EH (cell line): ENCODE measurements at places on chromosomes 1 and 21.

DNA sequence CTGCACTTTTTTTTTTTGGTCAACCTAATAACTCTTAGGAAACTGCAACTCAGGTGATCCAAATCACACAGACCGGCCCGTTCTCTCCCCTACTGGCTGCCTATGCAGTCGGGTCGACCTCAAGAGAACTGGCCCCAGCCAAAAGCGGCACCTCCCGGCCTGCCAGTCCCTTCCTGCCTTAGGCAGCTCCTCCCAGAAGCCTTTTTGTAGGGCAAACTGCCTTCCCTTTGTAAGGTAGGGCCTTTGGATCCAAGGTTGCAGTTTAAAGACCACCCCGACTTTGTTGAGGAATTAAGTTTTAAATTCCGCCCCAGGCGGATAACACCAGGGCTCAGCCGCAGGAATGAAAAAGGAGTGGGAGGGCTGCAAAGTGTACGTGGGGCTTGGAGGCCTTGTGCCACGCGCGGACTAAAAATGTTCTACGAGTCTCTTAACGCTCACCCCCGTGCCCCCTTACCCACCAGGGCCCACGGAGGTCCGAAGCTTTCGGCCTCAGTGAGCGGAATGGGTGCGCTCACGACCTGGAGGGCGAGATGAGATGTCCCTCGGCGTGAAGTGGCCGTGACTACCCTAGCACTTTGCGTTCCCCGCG, 642 bp upstream of the ST3GAL3 start:
- peak; percentile 35 for DNase-seq

DNA sequence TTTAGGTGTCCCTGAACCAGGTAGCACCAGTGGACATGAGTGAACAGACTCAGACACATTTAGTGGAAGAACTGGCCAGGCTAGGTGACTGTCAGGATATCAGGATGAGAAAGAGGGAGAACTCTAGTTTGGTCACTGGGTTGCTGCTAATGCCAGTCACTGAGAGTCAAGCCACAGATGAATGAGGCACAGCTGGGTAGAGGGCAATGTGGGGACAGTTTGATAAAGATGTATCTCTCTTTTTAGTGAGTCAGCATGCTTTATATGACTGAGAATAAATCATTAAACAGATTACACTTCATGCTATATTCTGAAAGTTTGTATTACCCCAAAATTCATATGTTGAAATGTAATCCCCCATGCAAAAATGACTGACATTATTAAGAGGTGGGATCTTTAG, 87.1 kb downstream of the SELENOF start:
- no peak for DNase-seq

- peak; percentile 16 for DNase-seq
Observed at GRCh38 chr1:31658721-31659120, 14.0 kb upstream of the PEF1 start.

- peak; percentile 62 for DNase-seq
Observed at GRCh38 chr1:38962560-38962959, 20.9 kb upstream of the RHBDL2 start.

- no peak for DNase-seq
Observed at GRCh38 chr21:39079617-39080016, 103.6 kb downstream of the PSMG1 start.

GRCh38 chr1:114328361-114328904, 174.8 kb upstream of the SYT6 start:
- no peak for DNase-seq

DNA sequence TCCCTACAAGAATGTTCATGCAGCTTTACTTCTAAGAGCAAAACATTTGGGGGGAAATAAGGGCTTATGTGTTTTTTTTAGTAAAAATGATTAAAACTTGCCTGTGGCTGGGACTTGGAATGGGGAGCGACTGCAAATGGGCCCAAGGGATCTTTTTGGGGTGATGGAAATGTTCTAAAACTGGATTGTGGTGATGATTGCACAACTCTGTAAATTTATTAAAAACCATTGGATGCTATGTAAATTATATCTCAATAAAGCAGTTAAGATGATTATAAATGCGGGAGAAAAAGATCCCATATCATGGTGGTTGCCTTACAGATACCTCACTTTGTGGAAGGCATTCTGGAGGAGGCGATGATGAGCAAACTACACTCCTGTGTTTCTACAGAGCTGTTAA, 30.2 kb upstream of the STUM start:
- DNase-seq, result no peak
